ENCODE measurements at places on chromosomes 16 and 17. TPM values are rescaled to one million over a fixed set of nuclear protein-coding genes. Genes with fewer than 3 reads are reported as not detected.

The TNK1 gene
- 0.54 TPM for total RNA-seq

The MILR1 gene
- total RNA-seq = 0.82 TPM

The PRMT7 gene
- 73.9 TPM for total RNA-seq

The TBC1D3I gene
- total RNA-seq = 1.1 TPM

The SHCBP1 gene
- total RNA-seq = 60.6 TPM

Measured in activated CD8-positive, alpha-beta memory T cell treated with anti-CD3 and anti-CD28 coated beads, Interleukin-2, amount 10 ng/mL, durations not matched to agents 7 days and 5 days (primary cell).